ENCODE measurements at places on chromosomes 2 and 18. TPM values are rescaled to one million over a fixed set of nuclear protein-coding genes. Genes with fewer than 3 reads are reported as not detected.

DNA sequence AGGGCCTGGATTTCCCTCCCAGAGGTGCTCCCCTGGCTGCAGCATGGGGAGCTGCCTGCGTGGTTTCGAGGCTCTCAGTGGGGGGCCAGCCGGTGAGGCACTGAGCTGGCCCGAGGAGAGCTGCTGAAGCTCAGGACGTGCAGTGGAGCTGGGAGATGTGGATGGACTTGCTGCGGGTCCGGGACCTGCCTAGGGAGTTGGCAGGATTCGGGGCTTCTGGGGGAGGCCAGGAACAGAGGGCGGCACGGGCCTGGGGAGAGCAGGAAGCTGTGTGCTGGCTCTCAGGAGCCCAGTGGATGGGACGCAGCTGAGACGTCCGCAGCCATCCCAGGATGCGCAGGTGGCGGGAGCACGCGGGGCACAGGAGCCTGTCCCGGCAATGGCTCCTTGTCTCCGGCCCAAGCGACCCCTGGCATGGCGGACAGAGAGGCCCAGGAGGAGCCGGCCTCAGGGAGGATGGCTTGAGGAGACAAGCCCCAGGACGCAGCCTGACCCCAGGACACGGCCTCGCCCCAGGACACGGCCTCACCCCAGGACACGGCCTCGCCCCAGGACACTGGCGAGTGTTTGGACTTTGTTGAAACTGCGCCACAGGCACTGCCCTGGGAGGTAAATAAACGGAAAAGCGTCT lies 116.1 kb downstream of the NFATC1 start:
- H3K4me3 ChIP-seq: no peak overlapping the region
- peaks cover 2% of the 10 kb centered on the region for H3K4me1 ChIP-seq
- H3K36me3 ChIP-seq: no peaks in the 10 kb centered on the region
- peaks cover 4% of the 10 kb centered on the region for H3K27me3 ChIP-seq
- H3K27ac ChIP-seq: no peak overlapping the region

DNA sequence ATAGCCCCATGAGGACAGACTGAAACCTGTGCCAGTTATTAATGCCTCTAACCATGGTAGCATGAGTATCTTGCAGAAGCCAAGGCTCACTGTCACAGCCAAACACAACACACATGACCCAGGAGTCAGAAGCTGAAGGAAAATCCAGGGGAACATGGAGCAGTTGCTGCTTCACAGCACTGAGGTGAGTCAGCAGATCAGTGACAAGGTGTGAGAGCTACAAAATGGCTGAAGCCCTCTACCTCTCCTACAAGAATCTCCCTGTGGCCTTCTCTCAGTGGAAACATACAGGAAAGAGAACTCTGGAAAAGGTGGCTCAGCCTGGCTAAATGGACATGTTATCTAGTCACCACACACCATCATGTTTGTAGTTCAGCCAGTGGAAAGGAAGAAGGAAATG lies 93.5 kb downstream of the NAB1 start:
- H3K27me3 ChIP-seq: no peaks in the 10 kb centered on the region
- H3K4me1 ChIP-seq: no peaks in the 10 kb centered on the region
- no peaks in the 10 kb centered on the region for H3K36me3 ChIP-seq
- no peak overlapping the region for H3K27ac ChIP-seq
- DNase-seq: no peak

DNA sequence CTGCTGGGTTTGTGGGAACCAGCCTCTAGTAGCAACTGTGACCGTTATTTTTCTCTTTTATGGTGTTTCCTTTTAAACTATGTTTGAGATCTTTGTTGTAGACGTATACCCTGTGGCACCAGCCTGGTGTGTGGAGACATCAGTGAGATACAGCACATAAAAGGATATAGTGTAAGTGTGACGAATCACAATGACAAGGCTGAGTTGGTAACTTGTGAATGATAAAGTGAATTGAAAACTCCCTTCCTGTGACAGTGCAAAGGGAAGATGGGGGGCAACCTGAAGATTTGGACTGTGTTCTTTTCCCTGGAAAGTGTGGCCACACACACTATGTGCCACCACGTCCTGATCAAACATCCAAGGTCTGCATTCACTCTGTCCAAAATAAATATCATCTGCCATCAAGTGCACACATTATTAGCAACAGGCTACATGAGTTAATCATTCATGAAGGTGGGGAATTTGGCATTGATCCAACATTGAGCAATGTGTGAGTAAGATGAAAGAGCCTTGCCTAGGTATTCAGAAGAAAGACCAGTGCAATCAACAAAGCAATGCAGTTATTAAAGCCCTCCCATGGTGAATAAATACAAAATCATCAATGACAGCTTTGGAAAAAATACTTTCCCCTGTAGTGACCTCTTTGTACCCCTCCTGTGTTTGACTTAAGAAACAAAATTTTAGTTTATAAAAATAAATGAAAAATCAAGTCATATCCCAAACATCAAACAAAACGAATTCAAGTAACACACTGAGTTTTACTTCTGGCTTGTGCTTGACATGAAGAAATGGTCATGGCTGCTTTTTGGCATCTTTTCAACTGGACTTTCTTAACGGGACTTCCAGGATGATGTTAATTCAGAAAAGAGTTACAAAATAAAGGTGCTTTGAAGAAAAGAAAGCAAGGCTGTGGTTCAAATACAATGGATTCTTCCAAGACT lies 1280.5 kb upstream of the ZEB2 start:
- H3K27me3 ChIP-seq: no peaks in the 10 kb centered on the region
- H3K27ac ChIP-seq: no peak overlapping the region
- no peak overlapping the region for H3K4me3 ChIP-seq
- H3K4me1 ChIP-seq: no peaks in the 10 kb centered on the region
- no peaks in the 10 kb centered on the region for H3K36me3 ChIP-seq

DNA sequence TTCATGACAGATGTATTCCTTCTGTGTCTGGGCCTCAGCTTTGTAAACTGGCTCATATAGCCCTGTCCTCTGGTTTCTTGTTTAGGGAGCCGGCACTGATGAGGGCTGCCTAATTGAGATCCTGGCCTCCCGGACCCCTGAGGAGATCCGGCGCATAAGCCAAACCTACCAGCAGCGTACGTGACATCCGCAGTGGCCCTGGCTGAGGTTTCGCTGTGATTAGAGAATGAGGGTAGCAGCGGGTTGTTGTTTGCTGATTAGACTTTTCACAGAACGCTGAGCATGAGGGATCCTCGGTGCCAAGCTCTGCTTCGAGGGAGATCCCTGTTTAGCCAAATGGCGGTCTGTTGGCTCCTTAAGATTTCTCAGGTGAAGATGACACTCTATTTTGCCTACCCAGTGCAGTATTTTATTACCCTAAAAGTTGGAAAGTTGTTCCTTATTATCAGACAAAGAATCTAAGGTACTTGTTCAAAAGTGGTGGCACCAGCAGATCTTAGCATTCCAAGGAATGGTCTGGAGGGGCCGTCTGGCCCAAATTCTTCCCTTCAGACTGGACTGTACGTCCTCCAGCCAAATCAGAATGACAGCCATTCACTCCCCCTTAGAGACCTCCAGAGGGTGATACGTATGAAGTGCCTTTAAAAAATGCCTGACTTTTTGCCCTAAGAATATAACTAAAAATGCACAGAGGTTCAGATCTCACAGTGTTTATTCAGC lies 21.5 kb upstream of the GMCL1 start:
- peaks cover 2% of the 10 kb centered on the region for H3K27me3 ChIP-seq
- no peak overlapping the region for H3K4me3 ChIP-seq
- no peaks in the 10 kb centered on the region for H3K36me3 ChIP-seq
- DNase-seq: no peak

DNA sequence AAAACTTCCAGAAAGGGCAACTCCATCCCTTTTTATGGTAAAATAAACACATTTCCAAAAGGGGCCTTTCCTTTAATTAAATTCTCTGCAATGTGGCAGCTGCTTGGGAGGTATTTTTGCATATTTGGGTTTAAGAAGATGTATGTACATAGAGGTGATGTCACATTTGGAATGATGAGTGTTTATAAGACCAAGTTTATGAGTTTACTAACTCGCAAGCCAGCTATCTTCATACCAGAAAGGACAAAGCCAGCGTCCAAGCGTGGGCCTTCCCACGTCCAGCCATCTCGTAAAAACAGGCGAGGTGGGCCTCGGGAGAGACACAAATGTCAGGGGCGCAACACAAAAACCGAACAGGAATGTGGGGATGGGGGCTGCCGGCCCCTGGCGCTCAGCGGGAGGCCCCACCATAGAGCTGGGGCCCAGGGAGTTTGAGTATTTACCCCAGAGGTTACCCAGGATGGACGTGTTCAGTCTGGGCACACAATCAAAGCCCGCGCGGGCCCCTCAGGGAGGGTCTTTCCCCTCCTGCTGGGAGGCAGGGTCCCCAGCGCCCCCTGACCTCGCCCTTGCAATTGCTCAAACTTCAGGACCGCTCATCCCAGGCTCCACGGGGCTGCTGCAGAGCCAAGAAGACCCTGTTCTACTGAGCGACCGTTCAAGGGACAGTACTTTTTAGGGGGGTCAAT lies 137.3 kb downstream of the TWIST2 start:
- H3K36me3 ChIP-seq: no peaks in the 10 kb centered on the region
- DNase-seq: no peak
- H3K4me1 ChIP-seq: no peaks in the 10 kb centered on the region
- H3K4me3 ChIP-seq: no peak overlapping the region
- no peak overlapping the region for H3K27ac ChIP-seq

DNA sequence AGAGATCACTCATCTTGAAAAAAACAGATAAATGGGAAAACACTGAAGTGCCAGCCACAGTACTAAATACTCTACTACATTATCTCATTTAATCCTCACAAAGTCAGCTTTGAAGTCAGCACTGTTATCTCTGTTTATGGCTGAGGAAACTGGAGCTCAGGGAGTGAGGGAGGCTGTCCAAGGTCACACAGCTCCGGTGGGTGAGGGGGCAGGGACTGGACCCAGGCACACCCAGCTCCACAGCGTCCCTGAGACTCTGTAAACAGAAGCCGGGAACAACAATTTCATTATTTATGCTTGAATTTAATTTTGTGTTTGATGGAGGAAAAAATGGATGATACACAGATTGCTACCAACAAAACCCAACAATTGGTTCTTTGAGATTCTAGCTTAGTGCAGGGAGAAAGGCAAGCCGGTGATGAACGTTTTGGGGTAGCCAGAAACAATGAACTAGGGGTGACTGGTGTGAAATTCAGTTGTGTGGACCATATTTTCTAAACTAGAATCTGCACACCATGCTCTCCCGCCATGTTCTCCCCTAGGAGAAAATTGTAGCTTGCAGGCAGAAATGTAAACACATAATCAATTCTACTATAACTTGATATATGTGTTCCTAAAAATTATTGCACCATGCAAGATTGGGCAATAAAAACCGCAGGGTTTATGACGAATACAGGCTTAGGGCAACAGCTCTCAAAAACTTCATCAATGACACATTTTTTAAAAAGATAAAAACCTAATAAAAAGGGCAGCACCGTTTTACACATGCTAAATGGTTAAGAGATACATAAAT lies at the start of gene GREB1:
TSS of gene GREB1 (plus strand) at position 768 of the 793 bp plus-strand sequence. CDS start 22,570 bp downstream, outside the sequence.
- H3K27me3 ChIP-seq: no peaks in the 10 kb centered on the region
- H3K27ac ChIP-seq: peak within 1 kb of the TSS; percentile 8
- DNase-seq: no peak
- no peak within 1 kb of the TSS for H3K4me3 ChIP-seq

- H3K4me3 ChIP-seq: no peak overlapping the region
- H3K36me3 ChIP-seq: no peaks in the 10 kb centered on the region
- no peaks in the 10 kb centered on the region for H3K27me3 ChIP-seq
- no peak for DNase-seq
These were observed 583.3 kb downstream of the SATB2 start for GRCh38 chr2:198874472-198874858.

DNA sequence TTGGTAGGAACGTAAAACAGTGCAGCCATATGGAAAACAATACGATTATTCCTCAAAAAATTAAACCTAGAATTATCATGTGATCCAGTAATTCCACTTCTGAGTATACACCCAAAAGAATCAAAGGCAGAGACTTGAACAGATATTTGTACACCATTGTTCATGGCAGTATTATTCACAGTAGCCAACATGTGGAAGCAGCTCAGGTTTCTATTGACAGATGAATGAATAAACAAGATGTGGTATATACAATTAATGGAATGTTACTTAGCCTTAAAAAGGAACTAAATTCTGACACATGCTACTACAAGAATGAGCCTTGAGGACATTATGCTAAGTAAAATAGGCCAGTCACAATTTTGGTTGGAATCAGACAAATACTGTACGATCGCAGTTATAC lies 14.2 kb upstream of the RTTN start:
- H3K36me3 ChIP-seq: no peaks in the 10 kb centered on the region
- H3K27ac ChIP-seq: no peak overlapping the region
- H3K27me3 ChIP-seq: peaks cover 1% of the 10 kb centered on the region
- peaks cover 6% of the 10 kb centered on the region for H3K4me1 ChIP-seq
- H3K4me3 ChIP-seq: no peak overlapping the region

- H3K36me3 ChIP-seq: no peaks in the 10 kb centered on the region
- no peak overlapping the region for H3K4me3 ChIP-seq
- H3K27me3 ChIP-seq: peaks cover 2% of the 10 kb centered on the region
These were observed 2.4 kb downstream of the ITGA4 start for GRCh38 chr2:181459621-181460021.

DNA sequence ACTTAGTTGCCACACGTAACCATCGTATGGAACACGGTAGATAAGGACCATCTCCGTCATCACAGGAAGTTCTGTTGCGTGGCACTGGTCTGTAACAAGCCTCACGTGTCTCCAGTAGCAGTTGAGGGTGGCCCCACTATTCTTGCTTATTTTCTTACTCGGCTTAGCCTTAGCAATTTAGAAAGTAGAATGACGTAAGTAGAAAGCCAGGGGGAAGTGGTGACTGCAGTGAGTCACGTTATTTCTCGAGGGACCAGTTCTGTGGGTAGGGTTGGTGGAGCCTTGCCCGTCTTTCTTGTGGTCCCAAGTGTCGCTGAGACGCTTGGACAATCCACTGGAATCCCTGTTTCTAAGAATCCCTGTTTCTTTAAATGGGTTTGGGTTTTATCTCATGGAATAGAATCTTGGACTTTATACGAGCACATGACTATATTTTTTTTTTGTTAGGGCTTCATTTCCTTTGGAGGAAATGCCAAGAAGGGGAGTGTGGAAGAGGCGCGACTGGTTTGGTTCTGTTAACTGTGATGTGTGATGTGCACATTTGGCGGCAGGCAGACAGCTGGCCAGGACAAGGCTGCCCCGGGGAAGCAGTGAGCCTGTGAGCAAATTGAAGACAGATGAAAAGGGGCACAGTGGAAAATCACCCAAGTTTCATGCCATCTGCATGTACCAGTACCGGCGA lies 96.2 kb downstream of the CABLES1 start:
- H3K36me3 ChIP-seq: peaks cover 4% of the 10 kb centered on the region
- no peak for DNase-seq
- H3K27ac ChIP-seq: no peak overlapping the region
- H3K4me1 ChIP-seq: peaks cover 7% of the 10 kb centered on the region

The TUBA4B gene
- not detected for total RNA-seq

The ALK gene
- total RNA-seq: 9.6 TPM

The CRACDL gene
- 2.1 TPM for total RNA-seq

The HMSD gene
- total RNA-seq: not detected
